Activated CD4-positive, CD25-positive, alpha-beta regulatory T cell treated with anti-CD3 and anti-CD28 coated beads, Interleukin-2, amount 50 U/mL, for 24 hours (primary cell): ENCODE measurements at places on chromosomes 3 and 15.

GRCh38 chr3:145209561-145209960 is 951.4 kb downstream of the PLOD2 start:
- no peak for ATAC-seq

DNA sequence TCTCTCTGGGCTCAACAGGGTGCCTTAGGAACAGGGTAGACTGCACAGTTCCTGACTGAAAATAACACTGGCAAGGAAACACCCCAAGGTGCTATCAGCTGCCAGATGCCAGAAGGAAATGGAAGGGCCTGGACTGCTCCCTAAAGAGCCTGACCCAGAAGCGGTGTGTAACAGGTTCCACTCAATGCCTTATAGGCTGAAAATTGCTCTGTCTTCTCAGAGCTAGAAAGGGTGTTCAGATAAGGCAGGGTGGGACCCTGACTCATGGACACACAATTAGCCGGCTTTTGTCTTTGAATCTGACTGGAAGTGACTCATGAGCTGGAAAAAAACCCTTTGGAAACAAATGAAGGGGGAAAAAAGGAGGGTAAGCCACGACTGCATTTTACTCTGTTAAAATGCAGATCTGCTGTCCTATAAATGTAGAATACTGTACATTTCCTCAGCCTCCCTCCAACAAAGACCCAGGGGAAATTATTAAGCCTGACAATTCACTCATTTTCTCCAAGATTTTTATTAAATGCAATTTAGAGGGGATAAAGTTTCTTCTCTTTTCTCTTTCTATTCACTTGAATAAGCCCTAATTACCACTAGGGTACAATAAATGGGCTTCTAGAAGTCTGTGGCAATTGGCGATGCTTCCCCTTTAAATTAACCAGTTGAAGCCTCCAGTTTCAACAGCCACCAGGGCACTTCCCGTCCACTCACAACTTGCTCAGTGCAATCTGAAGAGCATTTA is 160.2 kb upstream of the TBL1XR1 start:
- ATAC-seq: peak; percentile 29

GRCh38 chr3:45947361-45947760 is 4.1 kb downstream of the CXCR6 start:
- no peak for ATAC-seq

DNA sequence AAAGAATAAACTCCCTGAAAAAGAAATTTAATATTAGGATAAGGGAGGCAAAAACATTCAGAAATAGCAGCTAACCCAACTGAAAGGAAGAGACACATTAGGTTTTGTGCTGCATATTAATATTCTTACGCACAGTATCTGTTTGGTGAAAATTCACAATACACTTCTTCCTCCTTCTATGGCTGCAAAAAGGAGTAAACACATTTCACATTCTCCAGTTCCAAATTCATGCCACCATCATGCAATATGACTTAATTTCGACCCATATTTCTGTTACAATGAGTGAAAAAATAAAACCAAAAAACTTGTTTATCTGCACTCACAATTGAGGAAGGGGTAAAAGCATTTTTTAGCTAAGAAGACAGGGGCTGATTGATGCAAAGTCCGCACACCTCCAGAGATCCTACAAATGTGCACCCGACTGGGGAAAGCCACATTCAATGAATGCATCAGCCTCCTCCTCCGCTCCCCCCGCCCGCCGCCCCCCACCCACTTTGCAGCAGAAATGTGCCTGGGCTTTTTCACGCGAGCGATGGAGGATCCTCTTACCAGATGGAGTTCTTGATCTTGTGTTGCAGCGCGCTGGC is 1.0 kb downstream of the RFX7 start:
- ATAC-seq: no peak

GRCh38 chr3:164467007-164467406 is 611.3 kb downstream of the SI start:
- ATAC-seq: no peak

- no peak for ATAC-seq
Measured at GRCh38 chr3:137409584-137409983, 354.5 kb upstream of the SOX14 start.

- no peak for ATAC-seq
Measured at GRCh38 chr3:30457081-30457480, 149.3 kb upstream of the TGFBR2 start.

GRCh38 chr3:196772897-196773296 is 33.2 kb downstream of the PAK2 start:
- no peak for ATAC-seq

DNA sequence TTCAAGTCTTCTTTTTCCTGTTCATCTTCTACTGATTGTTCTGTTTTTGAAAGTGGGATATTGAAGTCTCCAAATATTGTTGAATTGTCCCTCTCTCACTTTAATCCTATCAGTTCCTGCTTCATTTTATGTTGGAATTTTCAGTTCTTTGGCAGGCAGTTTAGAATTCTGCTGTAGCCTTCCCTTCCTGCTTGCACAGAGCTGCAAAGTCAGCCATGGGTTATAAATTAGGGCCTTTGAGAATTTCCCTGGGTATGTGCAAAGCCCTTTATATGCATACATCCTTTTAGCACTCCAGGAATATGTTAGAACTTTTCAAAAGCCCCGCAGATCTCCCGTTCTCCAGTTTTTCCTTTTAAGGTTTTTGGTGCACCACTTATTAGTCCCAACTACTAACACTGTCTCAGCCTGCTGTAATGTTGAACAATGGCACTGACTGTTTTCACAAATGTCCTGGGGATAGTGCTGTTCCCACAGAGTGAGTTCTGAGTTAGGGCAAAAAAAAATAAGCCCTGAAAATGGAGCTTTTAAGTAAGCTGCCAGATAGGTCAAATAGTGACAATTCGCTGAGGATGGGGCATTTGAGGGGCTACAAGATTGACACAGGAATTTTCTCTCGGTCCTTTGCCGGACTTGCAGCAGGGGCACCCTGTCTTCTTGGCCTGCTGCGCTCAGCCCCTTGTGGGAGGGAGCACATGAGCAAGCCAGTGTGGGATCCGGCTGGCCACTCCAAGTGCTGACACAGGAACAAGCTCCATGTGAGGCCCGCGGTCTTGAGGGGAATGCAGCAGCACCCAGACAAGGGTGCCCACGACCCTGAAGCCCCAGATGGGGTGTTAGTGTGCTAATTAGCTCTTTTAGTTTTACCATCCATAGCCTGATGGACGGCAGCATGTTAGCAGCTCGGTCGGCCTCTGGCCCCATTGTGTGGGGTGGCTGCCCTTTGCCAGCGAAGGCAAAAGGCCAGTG is 96.0 kb downstream of the VPS8 start:
- ATAC-seq: no peak

DNA sequence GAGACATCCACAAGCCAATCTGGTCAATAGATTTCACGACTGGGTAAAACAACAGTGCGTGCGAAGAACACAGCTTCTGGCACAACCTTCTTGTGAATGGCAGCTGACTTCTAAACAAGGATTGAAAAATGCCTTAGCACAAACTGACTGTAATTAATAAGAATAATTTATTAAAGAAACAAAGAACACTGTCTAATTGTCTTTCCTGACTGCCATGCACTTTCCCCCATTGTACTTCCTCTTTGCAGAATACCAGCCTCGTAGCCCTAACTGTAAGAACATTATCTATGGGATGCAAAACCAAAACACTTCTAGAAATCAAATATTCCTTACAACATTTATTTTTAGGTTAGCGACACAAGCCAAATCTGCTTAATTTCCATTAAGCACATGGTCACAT is 6.5 kb downstream of the FOXP1 start:
- no peak for ATAC-seq

DNA sequence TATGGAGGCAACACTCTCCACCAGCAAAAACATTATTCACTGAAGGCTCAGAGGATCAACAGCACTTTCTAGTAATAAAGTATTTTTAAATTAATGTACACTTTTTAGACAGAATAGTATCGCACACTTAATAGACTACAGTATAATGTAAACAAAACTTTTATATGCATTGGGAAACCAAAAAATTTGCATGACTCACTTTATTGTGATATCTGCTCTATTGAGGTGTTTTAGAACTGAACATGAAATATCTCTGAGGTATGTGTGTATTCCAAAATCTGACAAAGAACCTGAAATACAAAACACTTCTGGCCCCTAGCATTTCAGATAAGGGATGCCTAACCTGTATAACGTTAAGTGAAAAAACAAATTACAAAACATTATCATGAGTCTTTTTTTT is 99.7 kb downstream of the PRICKLE2 start:
- ATAC-seq: no peak

DNA sequence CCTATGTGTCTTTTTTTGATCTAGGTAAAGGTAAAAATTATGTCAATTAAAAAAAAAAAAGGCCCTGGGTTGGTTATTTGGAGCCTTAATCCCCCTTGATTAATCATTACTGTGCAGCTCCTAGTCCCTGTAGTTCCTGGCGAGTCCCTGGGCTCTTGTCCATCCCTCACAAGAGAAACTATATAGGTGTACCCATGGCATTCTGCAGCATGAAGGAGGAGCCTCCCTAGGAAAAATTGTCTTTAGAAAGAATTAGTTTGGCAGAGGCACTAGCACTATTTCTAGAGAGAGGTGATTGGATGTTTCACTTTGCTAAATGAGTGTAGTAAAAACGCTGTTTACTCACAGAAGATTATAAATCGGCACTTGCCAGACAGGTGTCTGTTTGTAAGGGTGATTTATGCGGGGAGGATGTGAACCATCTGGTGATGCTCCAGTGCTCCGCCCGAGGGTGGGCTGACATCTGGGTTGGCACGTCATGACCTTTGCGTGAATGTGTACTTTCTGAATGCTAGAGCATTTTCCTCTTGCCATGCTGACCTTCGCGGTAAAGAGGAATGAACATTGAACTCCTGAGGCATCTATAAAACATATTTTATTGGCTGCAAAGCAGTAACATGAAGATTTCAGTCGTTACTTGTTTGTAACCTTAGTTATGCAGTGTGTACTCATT is 12.6 kb downstream of the PLCL2 start:
- peak; percentile 75 for ATAC-seq

DNA sequence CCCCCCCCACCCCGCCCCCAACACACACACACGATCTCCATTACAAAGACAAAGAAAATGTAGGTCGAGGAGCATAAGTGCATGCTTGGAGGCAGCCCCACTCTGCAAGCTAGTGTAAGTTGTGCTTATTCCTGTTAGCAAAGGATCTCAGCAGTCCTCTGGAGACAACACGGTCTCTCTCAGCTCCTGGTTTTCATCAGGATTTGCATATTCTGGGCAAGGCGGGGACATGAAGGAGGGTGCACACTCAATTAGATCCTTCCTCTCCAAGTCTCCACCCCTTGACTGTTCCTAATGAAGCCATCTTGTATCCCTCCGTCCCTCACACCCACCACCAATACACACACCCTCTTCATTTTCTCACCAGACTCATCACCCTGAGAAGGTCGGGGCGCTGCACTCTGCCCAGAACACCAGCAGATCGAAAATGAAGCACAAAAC is 63.8 kb downstream of the MRPL46 start:
- ATAC-seq: no peak

DNA sequence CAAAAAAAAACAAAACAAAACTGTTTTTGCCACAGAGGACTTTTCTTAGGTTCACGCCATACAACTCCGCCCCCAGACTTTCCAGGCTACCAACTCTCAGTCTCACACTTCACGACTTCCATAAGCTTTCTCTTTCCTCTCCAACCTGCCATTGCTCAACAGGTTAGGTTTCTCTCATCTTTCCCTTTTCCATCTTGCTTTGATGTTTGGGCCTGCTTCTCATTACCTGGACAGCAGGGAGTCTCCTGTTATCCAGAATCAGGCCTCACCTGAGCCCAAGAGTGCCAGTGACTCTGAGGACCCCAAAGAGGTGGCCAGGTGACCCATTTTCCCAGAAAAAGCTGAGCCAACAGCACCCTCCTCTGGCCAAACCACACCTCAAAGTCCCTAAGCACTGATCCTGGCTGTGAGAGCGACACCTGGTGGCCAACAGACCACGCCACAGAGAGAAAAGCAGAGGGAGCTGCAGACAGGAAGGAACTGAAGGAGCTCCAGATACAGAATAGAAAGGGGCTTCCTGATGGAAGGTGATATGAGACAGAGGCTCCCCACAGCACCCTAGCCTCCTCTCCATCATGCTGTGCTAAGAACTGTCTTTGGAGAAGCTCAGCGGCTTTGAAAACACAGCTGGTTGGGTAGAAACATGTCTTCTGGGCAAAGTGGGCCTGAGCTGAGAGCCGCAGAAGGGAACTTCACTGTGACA is 4.0 kb downstream of the CCDC51 start:
- peak; percentile 27 for ATAC-seq

DNA sequence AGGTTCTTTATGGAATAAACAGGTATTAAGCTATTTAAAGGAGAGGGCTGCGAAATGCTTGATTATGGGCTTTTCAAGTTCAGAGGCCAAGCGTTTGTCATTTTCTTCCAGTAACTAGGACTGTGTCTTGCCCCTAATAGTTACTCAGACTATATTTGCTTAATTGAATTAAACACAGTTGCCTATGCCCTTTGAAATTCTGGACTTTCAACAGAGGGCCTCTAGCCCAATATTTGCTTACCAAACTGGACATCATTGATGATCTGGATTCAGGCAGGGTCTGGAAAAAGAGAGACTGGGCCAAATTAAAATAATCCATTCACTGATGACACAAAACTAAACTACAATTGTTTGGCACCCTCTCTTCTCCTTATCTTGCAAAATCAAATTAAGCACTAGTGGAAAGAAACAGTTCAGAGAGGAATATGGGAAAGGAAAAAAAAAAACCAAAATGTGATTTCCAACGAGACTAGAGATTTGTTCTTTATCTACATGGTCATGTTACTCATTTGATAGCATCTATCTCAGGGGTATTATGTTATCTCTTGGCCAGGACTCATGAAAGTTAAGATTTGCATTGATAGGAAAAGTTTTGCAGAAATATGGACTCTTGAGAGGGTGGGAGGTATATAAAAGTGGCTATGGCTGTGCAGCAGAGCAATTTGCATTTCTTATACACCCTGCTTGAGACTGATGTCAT is 75.1 kb upstream of the TSEN2 start:
- no peak for ATAC-seq

- peak; percentile 27 for ATAC-seq
Measured at GRCh38 chr3:40035177-40035576, 225.8 kb downstream of the MYRIP start.

DNA sequence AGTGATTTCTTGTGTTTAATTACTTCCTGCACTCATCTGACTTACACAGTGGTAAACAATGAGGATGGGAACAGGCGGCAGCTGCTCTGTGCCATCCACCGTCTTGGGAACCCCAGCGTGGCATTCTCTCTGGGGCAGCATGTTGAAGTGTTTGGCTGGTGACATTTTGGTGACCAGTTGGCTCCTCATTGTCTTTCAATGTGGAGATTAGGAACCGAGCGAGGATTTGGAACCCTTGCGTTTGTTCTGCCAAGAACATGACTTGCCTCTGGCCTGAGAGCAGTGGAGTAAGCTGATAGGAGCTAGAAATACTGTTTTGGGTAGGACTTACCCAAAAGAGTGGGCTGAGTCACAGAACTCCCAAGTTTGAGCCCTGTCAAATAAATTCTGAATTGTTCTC is 88.8 kb downstream of the IGF1R start:
- ATAC-seq: no peak
